ENCODE measurements at places on chromosomes 11 and 22.

GRCh38 chr11:128021349-128022006 is 565.9 kb downstream of the ETS1 start:
- no peak for DNase-seq

DNA sequence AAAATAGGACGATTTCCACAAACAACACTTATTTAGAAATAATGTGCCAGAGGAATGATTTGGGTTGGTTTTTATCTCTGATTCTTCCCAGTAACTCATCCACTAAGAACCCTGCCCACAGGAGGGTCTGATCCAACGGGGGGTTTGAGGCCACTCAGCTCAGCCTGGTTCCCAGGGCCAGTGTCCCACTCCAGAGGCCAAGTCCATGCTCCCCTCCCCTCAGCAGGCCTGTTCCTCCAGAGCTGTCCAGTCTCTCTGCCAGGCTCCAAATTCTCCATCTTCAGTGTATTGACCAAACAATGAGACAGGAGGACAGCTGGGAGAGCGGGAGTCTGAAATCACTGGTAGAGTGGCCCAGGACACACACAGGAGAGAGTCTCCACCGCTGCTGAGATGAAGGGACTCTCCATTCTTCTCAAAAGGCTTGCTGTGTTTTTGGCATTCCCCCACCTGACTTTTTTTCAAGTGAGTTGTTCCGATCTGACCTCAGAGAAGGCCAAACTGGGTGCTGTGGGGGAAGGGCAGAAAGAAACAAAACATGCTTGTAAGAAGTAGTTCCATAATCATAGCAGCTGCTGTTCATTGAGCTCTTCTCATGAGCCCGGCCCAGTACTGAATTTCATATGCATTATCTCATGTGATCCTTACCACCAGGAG is 17.6 kb upstream of the SCN2B start:
- DNase-seq = no peak

DNA sequence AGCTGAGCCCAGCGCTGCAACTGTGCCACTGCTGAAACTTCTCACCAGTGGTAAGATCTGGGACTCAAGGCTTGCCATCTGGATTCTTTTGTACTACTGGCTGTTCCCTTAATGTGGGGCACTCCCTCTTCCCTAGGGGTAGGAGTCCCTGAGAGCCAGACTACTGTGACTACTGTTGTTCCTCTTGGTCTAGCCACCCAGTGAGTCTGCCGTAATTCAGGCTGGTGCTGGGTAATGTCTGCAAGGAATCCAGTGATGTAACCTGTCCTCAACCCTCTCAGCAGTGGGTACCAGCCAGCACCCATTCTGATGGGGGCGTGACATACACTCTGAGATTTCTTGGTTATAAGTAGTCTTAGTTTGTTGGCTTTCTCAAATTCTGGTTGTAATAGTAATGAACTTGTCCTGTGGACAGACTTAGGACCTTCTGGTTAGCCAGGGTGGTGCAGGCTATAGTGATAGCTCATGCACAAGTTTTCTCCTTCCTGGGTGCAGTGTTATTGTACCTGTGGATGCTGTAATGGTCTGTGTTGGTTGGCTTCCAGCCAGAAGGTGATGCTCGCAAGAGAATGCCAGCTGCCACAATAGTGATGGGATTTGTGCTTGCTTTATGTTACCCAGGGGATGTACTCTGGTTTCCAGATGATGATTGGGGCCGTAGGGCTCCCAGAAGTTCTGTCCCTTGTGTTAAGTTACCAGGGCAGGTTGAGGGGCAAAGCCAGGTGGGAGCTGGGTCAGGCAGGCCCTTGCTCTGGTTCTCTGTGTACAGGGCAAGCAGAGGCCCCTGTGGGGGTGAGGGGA is 65.5 kb downstream of the ARHGAP42 start:
- no peak for DNase-seq

DNA sequence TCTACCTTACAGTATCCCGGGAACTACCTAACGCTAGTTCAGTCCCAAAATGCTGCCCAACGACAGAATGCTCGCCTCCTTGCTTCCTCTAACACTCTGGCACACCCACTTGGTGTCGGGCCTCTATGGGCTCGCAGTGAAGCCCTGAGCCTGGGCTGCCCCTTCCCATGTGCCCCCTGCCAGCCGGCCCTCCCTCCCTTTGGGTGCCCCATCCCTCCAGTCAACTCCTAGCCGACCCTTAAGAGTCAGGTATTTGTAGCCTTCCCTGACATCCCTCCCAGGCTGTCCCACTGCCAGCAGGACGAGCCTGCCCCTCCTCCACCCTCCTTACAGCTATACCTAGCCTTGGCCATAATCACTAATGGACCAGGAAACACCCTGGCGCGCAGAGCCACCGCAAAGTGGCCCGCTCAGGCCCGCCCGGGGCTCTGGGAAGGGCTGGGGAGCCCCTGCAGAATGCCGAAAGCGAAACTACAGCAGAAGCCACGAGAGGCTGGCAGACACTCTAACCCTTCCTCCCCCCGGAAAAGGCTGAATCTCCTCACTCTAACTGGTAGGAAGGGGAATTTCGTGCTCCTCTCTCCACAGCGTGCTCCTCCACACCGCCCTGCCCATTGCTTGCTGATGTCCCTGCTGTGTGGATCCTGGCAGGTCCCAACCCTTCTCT is 8.2 kb downstream of the CBX7 start:
- no peak for DNase-seq

DNA sequence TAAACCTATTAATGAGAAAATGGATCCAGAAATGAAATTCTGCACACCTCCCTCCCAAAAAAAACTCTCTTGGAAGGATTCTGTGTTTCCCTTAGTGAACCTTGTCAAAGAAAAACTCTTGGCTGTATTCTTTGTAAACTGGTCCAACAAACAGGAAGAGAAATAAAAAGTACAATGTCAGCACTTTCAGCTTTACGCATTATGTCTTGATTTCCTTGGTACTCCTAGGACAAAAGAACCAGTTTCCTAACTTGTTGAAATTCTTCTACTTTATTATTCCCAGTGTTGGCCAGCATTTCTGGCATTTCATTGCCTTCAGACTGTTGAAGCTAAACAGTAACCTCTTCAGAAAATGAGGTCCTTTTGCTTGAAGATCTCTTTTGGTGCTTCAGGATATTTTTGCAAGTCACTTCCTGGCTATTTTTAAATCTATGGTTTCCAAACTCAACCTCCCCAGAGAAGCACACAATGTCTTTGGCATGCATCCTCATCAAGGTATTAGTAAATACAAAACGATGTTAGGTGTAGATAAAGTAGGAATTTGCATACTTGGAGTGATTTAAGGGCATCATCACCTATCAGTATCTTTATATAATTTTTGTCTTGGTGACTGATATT is 342.7 kb downstream of the AASDHPPT start:
- DNase-seq = no peak

Data from AG04450 (cell line).